ENCODE measurements at places on chromosomes 6 and 20. TPM values are rescaled to one million over a fixed set of nuclear protein-coding genes. Genes with fewer than 3 reads are reported as not detected.
A peak's percentile ranks its signal among the peaks of the same experiment; 100 is the strongest.

RPRD1B gene
- total RNA-seq, result 34.3 TPM

DNA sequence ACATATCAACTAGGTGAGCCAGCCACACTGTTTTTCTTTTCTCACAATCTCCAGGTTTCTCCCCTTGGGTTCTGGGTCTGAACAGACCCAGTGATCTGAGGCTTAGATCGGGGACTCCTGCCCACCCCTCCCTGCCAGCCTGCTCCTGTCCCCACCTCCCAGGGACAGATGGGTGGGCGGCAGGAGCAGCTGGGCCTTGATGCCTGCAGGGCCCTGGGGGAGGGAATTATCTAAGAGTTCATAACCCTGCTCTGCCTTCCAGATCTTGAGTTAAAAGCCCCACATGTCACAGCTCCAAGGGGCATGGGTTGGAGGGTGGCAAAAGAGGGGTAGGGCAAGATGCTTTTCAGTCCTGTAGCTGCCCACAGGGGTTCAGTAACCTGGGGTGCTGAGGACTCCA is 5.2 kb upstream of the XKR7 start:
- DNase-seq, result no peak

RALGAPA2 gene
- 21.8 TPM for total RNA-seq

DEFB124 gene
- not detected for total RNA-seq

DNA sequence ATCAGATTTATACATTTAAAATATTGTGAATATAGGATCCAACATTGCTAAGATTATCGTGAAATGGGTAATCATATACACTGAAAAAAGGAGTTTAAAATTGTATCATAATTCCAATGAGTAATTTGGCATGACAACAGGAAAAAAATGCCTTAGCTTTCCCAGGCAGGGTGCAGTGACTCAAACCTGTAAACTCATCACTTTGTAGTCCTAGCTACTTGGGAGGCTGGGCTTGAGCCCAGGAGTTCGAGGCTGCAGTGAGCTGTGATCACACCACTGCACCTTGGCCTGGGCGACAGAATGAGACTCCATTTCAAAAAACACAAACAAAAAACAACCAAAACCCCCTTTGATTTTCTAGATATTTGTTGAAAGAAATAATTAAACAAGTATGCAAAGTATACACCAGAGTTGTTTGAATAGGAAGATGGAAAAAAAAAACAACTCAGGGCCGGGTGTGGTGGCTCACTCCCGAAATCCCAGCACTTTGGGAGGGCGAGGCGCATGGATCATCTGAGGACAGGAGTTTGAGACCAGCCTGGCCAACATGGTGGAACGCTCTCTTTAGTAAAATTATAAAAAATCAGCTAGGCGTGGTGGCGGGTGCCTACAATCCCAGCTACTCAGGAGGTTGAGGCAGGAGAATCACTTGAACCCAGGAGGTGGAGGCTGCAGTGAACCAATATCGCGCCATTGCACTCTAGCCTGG is 98.7 kb downstream of the TRERF1 start:
- DNase-seq, result no peak

RNF39 gene
- total RNA-seq, result not detected

- no peak for DNase-seq
Measured at GRCh38 chr6:139895205-139895793, 520.9 kb upstream of the CITED2 start.

DSE gene
- 3.8 TPM for total RNA-seq

GRCh38 chr20:62661647-62662046 is 19.3 kb downstream of the SLCO4A1 start:
- DNase-seq, result no peak

DNA sequence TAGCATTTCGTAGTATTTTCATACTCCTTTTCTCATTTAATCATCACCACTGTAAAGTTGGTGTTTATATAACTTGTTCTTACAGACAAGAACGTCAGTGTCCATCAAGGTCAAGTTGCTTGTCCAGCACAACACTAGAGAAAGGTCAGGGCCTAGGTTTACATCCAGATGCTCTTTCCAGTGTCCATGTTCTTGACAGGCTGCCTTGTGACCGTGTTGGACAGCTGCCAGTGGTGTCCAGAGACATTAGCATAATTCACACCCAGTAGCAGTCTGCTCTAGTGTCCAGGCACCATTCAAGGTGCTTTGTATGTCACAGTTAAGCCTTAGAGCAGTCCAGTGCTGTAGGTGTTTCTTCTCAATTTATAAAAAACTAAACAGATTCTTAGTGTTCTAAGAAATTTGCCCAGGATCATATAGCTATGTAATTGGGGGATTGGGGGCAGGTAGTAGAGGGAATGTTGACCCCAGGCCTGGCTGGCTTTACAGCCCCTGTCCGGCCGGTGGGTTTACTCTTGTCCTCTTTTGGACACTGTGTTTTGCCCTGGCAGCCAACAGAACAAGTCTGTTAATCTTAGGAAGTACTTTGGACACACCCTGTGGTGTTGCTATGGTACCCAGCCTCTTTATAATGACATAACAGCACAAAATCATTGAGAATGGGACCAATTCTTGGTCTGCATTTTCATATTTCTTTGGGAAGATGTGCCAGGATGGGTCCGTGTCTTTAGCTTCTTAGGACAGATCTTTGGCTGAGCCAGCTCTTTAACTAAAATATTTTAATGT is 8.0 kb downstream of the STK35 start:
- no peak for DNase-seq

- no peak for DNase-seq
Measured at GRCh38 chr6:12298995-12299394, 8.8 kb downstream of the EDN1 start.

BEND6 gene
- total RNA-seq, result not detected

RAMACL gene
- total RNA-seq, result 0.29 TPM

CCDC170 gene
- not detected for total RNA-seq

SLC2A10 gene
- not detected for total RNA-seq

DNA sequence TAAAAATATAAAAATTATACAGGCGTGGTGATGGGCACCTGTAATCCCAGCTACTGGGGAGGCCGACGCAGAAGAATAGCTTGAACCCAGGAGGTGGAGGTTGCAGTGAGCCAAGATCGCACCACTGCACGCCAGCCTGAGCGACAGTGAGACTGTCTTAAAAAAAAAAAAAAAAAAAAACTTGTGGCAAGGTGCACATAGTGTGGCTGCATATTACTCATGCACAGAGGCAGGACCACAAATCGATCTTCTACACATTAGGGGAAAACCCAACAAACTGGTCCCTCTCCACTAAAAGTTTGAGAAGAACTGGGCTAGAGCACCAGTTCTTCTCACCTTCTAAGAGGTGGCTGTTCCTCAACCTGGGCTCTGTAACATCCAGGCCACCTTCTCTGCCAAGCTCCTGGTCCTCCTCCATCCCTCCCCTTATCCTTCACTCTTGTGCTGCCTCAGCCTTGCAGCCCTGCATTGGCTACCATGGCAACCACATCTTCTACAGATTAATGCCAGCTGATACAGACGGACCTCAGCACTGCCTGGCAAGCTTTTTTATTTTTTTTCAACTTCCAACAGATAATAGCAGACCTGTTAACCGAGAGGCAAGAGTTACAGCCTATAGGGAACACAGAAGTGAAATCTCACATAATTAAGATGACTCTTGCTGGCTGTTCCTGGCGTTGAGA is 88.0 kb downstream of the ATP9A start:
- DNase-seq, result no peak

DNA sequence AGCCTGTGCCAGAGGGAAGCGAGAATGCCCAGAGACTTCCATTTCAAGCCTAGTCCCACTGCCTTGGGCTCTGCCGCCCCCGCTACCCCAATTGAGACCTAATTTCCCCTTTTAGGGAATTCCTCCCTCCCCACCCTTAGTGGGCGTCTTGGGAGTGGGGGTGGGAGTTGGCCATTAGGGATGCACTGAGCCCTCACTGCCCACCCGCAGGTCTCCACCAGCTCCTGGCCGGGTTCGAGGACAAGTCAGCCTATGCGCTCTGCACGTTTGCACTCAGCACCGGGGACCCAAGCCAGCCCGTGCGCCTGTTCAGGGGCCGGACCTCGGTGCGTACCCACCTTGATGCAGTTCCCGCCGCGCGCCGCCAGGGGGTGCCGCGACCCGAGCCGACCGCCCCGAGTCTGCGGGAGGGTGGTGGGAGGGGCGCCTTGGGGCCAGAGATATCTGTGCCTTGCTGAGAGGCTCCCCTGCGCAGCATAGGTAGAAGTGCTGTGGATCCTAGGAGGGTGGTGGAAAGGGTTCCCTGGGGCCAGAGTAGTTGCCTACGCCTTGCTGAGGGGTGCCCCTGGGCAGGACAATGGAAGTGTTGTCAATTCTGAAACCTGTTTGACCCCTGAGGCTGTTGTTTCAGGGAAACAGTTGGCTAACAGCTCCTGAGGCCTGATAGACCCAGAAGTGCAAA is 9.2 kb downstream of the ITPA start:
- peak; percentile 79 for DNase-seq

GRCh38 chr6:168823397-168824212 is 382.6 kb downstream of the SMOC2 start:
- DNase-seq, result no peak

DNA sequence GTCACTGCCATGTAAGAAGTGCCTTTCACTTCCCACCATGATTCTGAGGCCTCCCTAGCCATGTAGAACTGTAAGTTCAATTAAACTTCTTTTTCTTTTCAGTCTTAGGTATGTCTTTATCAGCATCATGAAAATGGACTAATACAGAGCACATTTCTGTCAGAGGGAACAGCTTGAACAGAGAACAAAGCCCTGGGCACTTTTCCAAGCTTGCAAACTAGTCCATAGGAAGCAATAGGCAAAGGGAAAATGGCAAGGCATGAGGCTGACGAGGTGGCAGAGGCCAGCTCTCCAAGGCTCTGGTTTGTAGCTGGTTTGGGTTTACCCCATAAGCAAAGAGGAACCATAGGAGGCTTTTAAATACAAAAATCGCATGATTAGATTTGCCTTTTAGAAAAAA is 185.1 kb upstream of the HDDC2 start:
- DNase-seq, result no peak

- DNase-seq, result no peak
Measured at GRCh38 chr6:143394389-143394788, 56.1 kb downstream of the ADAT2 start.

GRCh38 chr20:39503902-39504709 is 542.0 kb downstream of the DHX35 start:
- no peak for DNase-seq

HLA-DQB1 gene
- total RNA-seq, result 15.1 TPM

GRCh38 chr6:17730078-17730704 is 23.5 kb upstream of the NUP153 start:
- DNase-seq, result no peak

- DNase-seq, result no peak
Measured at GRCh38 chr6:160285541-160286105, 27.0 kb upstream of the SLC22A2 start.

DNA sequence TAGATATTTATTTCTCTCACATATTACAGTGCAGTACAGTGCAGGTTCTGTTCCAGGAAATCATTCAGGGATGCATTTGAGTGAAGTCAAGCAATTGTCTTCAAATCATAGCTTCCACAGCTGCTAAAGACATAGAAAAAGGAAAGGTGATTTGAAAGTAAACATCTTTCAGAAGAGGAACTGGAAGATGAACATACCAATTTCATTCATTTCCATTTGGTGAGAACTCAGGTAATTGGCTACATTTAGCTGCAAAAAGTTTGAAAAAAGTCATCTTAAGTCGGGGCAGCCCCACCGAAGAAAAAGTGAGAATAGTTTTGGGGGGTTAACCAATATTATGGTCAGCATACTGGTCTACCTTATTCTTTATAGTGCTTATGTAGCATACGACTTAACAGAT is 61.4 kb upstream of the IL20RA start:
- DNase-seq, result no peak

GRCh38 chr6:76831299-76831698 is 632.0 kb downstream of the HTR1B start:
- no peak for DNase-seq

DNA sequence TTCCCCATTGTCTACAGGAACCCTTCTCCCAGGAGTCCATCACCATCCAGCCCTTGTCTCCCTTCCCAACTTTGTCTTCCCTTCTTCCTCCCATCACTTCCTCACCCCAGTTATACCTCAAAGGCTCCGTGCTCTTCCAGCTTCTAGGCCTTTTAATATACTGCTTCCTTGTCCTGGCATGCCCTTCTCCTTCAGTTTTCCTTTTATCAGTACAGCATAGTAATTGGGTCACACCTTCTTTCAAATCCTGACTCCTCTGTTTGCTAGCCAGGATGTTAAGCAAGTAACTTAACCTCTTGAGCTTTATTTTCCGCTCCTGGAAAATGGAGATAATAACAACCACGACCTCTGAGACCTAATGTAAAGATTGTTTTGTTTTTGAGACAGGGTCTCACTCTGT is 54.9 kb upstream of the PNRC1 start:
- no peak for DNase-seq

SRSF3 gene
- total RNA-seq, result 482 TPM

DNA sequence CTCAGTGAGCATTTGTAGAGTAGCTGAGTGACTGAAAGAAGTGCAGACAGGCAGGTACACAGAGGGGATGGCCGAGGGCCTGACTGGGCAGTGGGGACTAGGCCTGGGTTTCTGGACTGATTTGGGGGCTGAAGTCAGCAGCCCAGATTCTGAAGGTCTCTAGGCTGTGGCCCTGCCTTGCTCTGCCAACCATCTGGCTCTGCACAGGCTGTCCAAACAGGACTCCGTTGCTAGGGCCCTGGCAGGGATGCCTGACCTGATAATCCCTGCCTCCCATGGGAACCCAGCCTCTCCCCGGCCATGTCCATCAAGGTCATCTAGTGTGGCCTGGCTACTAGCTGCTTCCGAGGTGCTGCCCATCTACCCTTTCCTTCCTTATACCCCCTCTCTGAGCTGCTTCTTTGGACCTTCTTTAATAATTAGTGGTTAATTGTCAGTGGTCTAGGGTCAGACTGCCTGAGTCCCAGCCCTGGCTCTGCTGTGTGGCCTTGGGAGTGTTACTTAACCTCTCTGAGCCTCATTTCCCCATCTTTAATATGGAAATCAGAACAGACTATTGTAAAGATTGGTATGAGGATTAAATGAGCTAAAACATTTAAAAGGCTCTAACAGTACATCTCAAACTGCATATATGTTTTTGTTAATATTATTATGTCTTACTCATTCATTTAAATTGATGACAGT is 137.9 kb downstream of the VEGFA start:
- DNase-seq, result no peak

DNA sequence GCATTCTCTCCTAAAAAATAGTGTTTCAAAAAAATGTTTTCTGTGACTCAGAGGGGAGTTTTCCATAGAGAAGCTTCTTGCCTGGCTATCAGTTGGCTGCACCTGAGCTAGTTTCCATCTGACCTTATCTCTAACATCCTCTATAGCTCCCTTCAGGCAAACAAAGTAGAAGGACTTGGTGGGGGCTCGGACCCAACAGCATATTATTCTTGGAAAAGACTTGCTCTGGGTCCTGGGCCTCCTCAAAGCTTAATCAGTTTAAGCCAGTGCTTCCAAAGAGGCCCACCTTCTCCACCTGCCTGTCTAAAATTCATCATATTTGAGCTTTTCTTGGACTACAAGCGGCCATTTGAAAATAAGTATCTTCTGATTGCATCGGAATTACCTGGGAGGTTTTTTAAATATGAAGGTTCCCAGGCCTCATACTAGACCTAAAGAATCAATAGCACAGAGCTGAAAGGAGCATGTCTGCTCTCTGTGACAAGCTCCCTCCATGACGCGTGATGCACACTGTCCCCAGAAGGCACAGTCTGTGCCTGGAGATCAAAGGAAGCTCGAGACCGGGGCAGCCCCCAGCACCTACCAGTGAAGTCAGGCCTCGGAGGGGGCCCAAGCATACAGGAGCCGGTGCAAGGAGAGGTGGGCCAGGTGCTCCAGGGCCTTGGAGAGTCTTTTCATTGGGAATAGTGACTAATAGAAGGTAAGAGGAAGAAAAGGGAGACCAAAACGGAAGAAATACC is 80.6 kb upstream of the HIVEP1 start:
- no peak for DNase-seq

GRCh38 chr6:27441001-27441400 is 31.9 kb downstream of the ZNF184 start:
- DNase-seq, result no peak

Data from activated CD8-positive, alpha-beta T cell treated with anti-CD3 and anti-CD28 coated beads, Interleukin-2, amount 10 ng/mL, durations not matched to agents 7 days and 5 days (primary cell).